ENCODE measurements at places on chromosomes 5 and 9.

DNA sequence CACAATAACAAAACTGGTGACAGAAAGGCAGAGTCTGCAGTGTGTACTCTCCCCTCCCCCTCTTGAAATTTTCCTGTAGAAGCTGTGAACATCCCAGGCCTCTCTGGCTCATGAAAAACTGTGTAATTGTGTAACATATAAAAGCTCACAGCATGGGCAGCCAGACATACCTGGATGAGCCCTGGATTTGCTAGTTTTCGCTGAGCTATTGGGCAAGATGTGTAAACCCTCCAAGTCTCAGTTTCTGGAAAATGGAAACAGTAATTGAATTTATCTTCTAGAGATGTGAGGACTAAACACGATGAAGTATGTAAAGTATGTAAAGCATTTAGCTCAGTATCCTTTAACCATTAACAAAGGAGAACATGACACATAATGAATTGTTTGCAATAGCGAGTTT, 143.2 kb upstream of the ANKH start:
- no peak for DNase-seq

DNA sequence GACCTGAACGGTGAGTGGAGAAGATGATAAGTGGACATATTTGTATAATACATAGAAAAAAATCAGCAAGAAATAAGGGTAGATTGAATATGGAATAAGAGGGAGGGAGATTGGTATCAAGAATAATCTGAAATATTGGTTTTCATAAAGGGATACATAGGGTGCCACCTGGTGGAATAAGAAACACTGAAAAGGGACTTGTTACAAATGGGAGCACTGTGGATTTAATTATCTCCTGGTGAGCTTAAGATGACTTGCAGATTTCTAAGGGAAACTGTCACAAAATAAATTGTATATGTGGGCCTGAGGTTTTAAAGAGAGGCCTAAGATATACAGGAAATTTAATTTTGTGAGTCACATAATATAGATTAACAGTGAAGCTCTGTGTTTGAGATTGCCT, 1403.5 kb upstream of the CDH18 start:
- DNase-seq = no peak

DNA sequence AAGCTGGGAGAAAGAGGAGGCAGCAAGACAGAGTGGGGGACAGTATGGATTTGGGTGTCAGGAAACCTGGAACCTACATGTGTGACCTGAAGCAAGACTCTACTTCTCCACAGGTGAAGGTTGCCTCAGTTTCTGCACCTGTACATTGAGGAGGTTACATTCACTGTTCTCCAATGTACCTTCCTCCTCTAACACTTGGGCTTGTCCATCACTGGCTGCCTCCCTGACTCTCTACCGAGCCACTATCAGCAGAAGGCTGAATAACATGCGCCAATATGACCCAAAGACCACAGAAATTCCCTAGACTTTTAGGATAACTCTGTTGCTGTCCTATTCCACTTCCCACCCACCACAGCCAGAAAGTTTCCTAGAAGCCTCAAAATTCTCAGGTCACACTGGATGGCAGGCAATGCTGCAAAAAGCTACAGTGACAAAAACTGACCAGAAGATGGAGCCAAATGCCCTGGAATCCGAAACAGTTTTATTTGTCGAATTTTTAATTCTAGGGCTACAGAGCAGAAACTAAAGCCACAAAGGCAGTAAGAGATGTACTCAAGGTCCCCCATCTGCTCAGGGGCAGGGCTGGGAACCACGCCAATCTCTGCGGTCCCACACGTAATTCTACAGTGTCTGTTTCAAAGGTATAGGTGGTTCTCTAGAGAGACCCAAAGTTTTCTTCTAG, 64.4 kb downstream of the FAM114A2 start:
- DNase-seq = no peak

GRCh38 chr9:14322211-14323082, 8.5 kb upstream of the NFIB start:
- no peak for DNase-seq

DNA sequence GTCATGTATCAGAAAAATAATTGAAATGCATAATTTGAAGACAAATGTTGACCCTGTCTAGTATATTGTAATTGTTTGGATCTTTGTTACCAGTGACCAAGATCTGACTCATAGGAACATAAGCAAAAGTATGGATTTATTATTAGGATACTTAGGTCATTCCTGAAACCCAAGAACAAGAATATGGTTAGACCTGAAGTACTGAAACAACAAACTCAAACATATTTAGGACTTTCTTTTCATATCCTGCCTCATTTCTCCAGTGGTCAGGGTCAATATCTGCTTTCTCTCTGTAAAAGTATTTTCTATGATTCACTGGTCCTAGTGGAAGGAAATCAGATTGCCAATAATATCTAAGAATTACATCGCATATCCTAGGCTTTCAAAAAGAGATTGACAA, 1937.1 kb upstream of the WWC1 start:
- DNase-seq = no peak

GRCh38 chr5:53089481-53089991, 20.0 kb downstream of the MOCS2 start:
- DNase-seq = peak; percentile 7

GRCh38 chr9:98287384-98287783, 31.9 kb upstream of the TBC1D2 start:
- no peak for DNase-seq

DNA sequence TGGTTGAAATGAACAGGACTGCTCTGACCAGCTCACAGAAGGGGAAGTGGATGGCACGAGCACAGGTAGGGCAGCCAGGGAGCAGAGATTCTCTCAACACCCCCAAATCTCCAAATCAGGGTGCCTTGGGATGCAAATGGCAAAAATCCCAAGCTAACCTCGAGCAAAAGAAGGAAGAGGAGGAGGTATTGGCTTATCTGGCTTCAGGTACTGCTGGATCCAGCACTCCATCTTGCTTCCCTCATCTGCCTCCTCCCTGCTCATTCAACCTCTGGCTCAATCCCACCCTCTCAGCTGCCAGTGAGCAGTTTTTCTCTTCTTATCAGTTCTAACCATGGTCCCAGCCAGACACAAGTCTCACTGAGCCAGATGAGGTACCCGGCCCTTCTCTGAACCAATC, 41.6 kb upstream of the GGTA1 start:
- DNase-seq = no peak

GRCh38 chr9:123150708-123151503, 117.4 kb downstream of the GPR21 start:
- DNase-seq = no peak

- DNase-seq = no peak
Observed at GRCh38 chr9:113998114-113998513, 80.0 kb downstream of the AMBP start.

DNA sequence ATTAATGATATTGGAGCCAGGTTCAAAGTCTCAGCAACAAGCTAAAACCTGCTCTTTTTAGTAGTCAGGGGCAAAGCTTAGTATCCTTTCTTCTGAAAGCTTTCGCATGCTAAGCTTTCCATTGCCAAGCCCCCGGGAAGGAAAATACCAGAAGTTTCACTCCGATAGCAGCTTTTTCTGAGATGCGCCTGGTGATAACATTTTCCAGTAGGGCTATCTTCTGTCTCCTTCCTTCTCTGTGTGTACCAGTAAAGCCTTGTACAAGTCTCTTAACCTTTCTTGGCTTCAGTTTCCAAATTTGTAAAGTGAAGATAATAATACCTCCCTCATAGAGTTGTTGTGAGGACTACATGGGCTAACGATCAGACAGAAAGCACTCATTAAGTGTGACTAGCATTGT, 36.7 kb downstream of the DOCK8 start:
- no peak for DNase-seq

DNA sequence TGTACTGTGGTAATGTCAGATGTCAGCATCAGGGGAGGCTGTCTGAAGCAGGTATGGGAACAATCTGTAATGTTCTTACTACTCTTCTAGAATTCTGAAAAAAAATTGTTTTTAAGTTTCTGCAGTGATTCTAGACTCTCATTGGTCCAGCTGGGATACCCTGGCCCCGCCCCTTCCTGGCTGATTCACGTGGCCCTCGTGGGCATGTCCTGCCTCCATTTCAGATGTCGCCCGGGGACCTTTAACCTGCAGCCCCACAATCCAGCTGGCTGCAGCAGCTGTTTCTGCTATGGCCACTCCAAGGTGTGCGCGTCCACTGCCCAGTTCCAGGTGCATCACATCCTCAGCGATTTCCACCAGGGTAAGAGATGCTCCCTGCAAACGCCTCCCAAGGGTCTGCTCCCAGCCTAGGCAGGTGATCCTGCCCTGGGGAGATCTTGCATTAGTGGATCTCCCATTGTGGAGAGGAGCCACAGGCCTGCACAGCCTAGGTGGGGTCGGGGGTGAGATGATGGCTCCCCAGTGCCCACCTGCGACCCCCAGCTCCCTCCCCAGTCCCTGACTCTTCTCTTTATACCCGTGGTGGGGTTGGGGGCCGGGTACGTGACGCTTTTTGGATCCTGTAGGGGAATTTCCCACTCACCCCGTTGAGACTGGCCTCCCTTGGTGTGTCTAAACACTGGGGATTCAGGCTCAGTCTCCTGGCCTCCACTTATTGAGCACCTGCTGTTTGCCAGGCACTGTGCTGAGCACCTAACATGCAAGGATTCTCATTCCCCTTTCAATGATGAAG, 36.5 kb downstream of the LAMC3 start:
- DNase-seq = no peak

DNA sequence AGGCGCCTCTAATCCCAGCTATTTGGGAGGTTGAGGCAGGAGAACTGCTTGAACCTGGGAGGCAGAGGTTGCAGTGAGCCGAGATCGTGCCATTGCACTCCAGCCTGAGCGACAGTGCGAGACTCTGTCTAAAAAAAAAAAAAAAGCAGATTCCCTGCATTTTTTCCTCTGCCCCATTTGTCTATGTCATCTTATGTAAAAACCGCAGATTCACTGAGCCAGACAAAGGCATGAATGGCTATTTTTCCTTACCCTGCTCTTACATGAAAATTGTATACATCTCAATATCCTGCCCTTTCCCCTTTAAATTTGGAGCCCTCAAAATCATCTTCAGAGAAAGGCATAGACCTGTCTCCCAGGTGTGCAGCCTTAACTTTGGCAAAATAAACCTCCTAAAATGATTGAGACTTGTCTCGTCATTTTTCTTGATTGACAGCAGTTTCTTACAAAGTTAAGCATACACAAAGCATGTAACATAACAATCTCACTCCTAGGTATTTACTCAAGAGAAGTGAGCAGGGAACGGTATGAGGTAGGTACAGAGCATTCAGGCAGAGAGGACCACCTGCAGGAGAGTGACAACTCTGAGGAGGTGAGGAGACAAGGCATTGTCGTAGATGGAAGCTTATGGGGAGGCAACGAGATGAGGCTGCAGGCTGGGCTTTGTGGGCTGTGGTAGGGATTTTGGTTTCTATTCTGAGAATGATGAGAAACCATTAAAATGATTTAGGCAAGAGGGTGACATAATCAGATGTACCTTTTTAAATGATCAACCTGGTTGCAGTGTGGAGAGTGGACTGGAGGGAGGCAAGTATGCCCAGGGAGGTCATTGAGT, 65.7 kb upstream of the IL6ST start:
- no peak for DNase-seq

GRCh38 chr9:113215132-113215531, 5.9 kb downstream of the FKBP15 start:
- DNase-seq = no peak

GRCh38 chr5:180719781-180720180, 20.1 kb downstream of the OR2Y1 start:
- no peak for DNase-seq

- DNase-seq = no peak
Observed at GRCh38 chr5:34842554-34842953, 3.6 kb downstream of the TTC23L start.

GRCh38 chr9:108486831-108487230, 369.0 kb downstream of the ACTL7B start:
- DNase-seq = no peak

- no peak for DNase-seq
Observed at GRCh38 chr9:103713631-103714030, 380.5 kb upstream of the SMC2 start.

- DNase-seq = no peak
Observed at GRCh38 chr5:100623719-100624118, 88.5 kb downstream of the FAM174A start.

- no peak for DNase-seq
Observed at GRCh38 chr5:141646026-141646425, 5.2 kb downstream of the FCHSD1 start.

DNA sequence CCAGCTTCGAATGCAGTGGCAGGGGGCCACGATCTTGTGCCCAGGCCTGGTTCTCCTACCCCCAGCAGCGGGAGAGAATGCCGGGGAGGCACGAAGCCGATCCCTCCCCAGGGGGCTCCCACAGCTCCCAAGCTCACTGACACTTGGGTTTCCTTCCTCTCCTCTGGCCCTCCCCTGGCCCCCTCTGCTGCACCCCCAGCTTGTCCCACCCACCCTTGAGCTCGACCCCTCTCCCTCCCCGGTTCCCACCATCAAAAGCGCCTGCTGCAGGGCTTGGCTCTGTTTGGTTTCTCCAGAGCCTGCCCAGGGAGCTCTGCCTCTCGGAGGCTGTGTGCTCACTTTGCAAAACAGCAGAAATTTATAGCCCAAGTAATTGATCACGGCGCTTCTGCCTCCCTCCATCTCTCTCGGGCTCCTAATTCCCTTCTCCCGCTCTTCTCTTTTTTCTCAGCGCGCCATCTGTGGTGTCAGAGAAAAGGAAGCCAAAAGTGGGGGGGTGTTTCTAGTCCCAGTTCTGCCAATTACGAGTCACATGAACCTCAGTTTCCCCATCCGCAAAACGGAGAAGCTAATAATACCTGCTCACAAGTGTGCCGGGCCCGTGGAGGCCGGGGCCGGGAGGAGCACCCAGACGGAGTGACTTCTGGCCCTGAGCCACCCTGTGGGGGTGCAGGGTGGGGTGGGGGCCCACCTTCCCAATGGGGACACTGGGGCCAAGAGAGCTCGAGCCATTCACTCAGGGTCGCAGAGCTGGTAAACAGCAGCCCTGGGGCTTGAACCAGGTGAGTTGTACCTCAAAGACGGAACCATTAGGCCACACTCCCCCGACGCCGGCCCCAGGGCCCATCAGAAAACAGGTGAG, 141.2 kb upstream of the IER5L start:
- DNase-seq = no peak

DNA sequence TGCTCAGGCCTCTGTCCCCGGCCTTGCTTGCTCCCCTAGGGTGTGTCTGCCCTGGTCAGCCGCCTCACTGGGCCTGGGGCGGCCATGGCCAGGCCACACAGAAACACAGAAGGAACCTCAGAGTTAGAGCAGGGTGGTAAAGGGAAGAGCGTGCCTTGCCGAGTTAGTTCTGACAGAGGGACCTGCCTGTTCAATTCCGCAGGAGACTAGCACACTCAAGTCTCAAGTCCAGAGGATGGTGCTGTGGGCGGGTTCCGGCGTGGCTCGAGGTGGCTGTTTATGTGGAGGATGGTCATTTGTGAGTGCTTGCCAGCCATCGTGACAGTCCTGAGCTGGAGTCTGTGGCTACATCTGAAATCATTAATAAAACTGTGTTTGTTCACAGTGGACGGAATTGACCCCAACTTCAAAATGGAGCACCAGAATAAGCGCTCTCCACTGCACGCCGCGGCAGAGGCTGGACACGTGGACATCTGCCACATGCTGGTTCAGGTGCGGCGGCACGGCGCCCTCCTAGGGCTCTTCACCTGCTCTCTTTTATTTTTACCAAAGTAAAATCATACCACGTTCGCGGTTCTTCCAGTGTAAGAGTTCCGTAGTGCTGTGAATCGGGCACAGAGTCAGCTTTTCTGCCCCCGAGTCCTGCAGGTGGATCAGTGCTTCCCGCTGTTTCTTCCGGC, 95.5 kb upstream of the CACNA1B start:
- DNase-seq = no peak
